Ovary (tissue), 10 donors: ENCODE measurements at places on chromosomes 2 and 18.

GRCh38 chr18:75104483-75104882 is 104.5 kb downstream of the PTGR3 start:
- DNase-seq = no peak

DNA sequence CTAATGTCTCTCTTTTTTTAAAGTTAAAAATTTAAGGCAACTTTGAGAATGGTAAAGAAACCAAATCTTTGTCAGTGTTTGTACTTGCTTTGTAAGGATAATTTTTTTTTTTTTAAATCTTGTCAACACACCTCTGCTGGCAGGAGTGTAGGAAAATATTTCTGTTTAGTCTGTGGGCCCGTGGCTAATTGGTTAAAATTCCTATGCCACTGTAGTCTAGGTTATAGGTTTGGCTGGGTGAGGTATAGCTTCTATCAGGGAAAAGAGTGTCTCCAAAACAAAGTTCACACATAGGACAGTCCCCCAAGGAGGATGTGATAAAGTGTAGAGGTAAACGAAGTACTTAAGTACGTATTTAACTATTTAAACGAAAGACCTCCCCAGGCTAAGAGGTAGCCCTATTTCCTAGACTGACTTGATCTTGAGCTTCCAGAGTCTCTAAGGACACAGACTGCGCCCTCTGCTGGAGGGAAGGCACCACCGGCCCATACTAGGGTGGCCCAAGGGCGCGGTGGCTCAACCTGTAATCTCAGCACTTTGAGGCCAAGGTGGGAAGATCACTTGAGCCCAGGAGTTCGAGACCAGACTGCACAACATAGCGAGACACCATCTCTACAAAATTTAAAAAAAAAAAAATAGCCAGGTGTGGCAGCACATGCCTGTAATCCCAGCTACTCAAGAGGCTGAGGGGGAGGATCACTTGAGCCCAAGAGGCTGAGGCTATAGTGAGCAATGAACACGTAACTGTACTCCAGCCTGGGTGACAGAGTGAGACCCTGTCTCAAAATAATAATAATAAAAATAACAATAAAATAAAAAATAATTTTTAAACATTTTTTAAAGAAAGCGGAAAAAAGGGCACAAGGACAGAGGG is 8.9 kb downstream of the TEX44 start:
- DNase-seq = peak; percentile 87

GRCh38 chr2:39657287-39657937 is 8.3 kb upstream of the TMEM178A start:
- no peak for DNase-seq

- DNase-seq = no peak
These were observed 133.7 kb downstream of the COMMD1 start for GRCh38 chr2:62038975-62039771.

DNA sequence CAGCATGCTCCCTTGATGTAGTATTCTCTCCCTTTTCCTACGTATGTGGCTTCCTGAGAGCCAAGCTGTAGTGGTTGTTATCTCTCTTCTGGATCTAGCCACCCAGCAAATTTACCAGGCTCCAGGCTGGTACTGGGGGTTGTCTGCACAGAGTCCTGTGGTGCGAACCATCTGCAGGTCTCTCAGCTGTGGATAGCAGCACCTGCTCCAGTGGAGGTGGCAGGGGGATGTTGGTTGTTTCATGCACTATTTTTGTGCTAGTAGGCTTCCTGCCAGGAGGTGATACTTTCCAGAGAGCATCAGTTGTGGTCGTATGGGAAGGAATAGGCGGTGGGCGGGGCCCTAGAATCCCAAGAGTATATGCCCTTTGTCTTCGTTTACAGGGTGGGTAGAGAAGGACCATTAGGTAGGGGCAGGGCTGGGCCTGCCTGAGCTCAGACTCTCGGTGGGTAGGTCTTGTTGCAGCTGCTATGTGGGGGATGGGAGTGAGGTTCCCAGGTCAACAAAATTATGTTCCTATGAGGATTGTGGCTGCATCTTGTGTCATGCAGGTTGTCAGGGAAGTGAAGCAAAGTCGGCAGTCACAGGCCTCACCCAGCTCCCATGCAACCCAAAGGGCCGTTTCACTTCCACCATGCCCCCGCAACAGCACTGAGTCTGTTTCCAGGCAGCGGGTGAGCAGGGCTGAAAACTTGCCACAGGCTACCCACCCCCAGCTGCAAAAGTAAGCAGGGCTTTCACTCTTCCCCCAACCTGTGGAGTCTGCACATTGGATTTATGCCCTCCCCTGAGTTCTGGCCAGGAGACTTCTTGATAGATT is 1139.5 kb downstream of the BCL11A start:
- no peak for DNase-seq

GRCh38 chr18:38038242-38038641 is 472.6 kb upstream of the CELF4 start:
- DNase-seq = no peak

GRCh38 chr18:22699629-22700028 is 233.5 kb upstream of the RBBP8 start:
- DNase-seq = no peak

GRCh38 chr2:8412082-8412481 is 269.8 kb upstream of the ID2 start:
- DNase-seq = no peak

GRCh38 chr2:105438104-105438929 is 39.5 kb upstream of the FHL2 start:
- peak; percentile 78 for DNase-seq

GRCh38 chr2:206086716-206087350 is 859 bp upstream of the INO80D start:
- DNase-seq = no peak

- no peak for DNase-seq
These were observed 112.8 kb downstream of the SPTBN1 start for GRCh38 chr2:54568876-54569321.

- DNase-seq = no peak
These were observed 19.4 kb upstream of the TMEM178A start for GRCh38 chr2:39646267-39646666.

DNA sequence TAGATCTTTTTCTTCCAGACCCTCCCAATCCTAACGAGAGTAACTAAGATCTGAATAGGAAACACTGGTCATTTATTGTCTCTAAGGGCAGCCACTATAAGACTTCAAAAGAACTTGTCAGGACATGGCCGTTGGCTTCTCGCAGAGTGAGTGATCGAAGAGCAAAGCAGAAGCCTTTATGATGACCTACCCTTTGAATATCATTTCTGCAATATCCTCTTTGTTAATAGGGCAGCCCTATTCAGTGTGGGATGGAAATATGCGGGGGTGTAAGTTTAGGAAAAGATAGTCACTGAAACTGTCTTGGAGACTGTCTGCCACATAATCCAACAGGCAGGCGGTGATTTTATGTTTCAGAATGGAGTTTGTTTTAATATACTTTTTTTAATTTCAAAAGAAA is 70.9 kb downstream of the FBXO36 start:
- DNase-seq = no peak

- no peak for DNase-seq
These were observed 24.1 kb downstream of the ST8SIA5 start for GRCh38 chr18:46732801-46733200.

- DNase-seq = no peak
These were observed 19.5 kb upstream of the DTNB start for GRCh38 chr2:25692737-25693445.

DNA sequence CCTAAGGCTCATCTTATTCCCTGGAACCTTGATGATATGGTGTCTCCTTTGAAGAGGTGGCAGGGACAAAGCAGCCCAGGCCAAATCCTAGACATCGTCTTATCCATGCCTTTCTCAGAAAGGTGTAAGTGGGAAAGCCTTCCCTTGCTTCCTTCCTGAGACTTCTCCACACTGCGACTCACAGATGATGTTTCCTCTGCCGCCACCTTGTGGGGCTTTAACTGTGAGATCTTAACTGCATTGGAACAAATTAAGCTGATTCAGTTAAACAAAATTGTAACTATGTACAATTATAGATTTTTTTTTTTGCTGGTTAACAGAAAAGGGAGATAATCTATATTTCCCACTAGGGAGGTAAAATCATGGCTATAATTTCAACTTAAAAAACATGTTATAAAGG is 10.0 kb upstream of the GCA start:
- DNase-seq = peak; percentile 19

- DNase-seq = no peak
These were observed 286.8 kb downstream of the MYCN start for GRCh38 chr2:16226943-16227664.

GRCh38 chr2:175461839-175462238 is 280.3 kb upstream of the ATP5MC3 start:
- no peak for DNase-seq

DNA sequence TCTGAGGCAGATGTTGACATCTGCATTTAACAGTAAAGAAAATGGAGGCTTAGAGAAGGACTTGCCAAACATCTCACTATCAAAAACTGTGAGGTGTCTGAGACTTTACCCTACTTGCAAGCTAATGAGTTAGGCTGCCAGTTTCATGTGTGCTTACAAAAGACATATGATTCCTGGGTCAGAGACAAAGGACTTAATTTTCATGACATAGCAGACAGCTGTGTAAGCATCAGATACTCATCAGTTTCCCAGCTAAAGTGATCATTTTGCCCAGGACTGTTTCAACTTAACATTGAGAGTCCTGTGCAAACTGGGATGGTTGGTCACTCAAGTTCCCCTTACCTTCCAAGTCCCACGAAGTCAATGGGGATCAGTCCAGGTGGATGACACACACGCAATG is 18.9 kb upstream of the DAPL1 start:
- DNase-seq = no peak

DNA sequence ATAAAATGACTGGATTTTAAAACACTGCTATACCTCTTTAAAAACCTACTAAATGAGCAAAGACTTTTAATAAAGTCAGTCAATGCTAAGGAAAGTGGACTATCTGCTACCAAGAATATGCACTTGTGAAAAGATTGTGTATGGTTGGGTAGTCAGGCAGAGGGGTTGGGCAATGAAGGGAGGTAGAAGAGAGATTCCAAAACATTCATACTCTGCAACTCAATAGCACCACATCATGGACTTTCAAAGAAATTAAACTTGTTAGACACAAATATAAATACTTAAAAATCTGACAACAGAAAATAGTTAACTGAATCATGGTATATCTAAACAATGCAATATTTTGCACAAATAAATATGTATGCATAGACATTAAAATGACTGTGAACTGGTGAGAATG is 139.9 kb upstream of the MAPRE2 start:
- no peak for DNase-seq

GRCh38 chr2:111675419-111676194 is 208.4 kb downstream of the ANAPC1 start:
- no peak for DNase-seq
